Stimulated activated CD8-positive, alpha-beta memory T cell treated with anti-CD3 and anti-CD28 coated beads, Interleukin-2, amount 100 ng/mL, for 48 hours (primary cell): ENCODE measurements at places on chromosomes 13 and 19.

- no peak for DNase-seq
These were observed 34.0 kb upstream of the PEG3 start for GRCh38 chr19:56874530-56874929.

GRCh38 chr13:113862931-113863523 lies 849 bp downstream of the GAS6 start:
- DNase-seq = no peak

- DNase-seq = no peak
These were observed 9.3 kb upstream of the CEACAM3 start for GRCh38 chr19:41787055-41787454.

- DNase-seq = no peak
These were observed 1.5 kb downstream of the SMAD9 start for GRCh38 chr13:36918246-36919131.
